Adipocyte (in vitro differentiated cells): ENCODE measurements at places on chromosomes 16 and 17.
A peak's percentile ranks its signal among the peaks of the same experiment; 100 is the strongest.

- DNase-seq, result peak; percentile 80
These were observed 2.4 kb upstream of the ALOXE3 start for GRCh38 chr17:8120520-8121406.

DNA sequence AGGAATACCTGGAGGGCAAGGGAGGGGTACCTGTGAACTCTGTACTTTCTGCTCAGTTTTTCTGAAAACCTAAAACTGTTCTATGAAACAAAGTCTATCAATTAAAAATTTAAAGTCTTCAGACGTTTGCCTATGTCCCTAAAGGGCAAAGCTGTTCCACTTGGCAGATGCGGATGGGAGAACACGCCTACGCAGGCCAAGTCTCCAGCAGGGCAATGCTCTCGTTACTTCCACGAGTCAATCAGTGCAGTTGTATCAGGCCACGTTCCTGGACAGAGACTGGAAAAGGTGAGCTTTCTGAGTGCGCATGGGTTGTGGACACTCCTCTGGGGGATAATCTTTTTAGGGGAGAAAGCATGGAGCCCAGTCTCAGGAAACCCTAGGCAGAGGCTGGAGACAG, 86.6 kb downstream of the NXN start:
- no peak for DNase-seq

GRCh38 chr17:65515959-65516948, 45.2 kb downstream of the AXIN2 start:
- peak; percentile 10 for DNase-seq

- DNase-seq, result no peak
These were observed 336.2 kb upstream of the PMFBP1 start for GRCh38 chr16:72508191-72508590.

GRCh38 chr16:84479716-84480450, 24.6 kb downstream of the MEAK7 start:
- DNase-seq, result no peak
